RPMI7951 (cell line): ENCODE measurements at places on chromosomes 3 and 15. TPM values are rescaled to one million over a fixed set of nuclear protein-coding genes. Genes with fewer than 3 reads are reported as not detected.

DNA sequence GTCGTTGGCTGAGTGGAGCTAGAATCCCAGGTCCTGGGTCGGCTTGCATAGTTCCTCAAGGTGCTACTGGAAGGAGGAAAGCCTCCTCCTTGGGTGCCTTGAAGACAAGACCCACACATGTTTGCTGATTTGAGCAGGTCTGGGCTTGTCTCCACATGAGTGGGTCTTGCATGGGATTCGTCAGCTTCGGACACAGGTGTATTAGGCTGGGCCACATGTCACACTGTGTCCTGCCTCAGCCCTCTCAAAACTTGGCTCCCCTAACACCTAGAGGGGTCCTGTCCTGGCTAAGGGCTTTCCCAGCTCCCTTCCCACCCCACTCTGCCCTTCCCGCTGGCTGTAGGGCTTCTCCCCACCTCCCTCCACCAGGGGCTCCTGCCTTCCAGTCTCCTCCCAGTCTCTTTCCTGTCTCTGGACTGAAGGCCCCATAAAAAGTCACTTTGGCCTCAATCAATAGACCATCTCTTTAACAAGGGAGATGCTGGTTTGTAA, 73.0 kb upstream of the ADPGK start:
- no peak for DNase-seq

GRCh38 chr3:60047426-60048200, 997.8 kb upstream of the CFAP20DC start:
- DNase-seq, result no peak

- no peak for DNase-seq
These were observed 31.8 kb downstream of the UPK1B start for GRCh38 chr3:119205209-119205608.

GRCh38 chr3:97863031-97863430, 41.2 kb downstream of the CRYBG3 start:
- peak; percentile 77 for DNase-seq

- no peak for DNase-seq
These were observed 22.0 kb upstream of the SKOR1 start for GRCh38 chr15:67803299-67803698.

- DNase-seq, result no peak
These were observed 68.7 kb upstream of the FURIN start for GRCh38 chr15:90799639-90800170.

ABHD10 gene
- total RNA-seq, result 37.0 and 42.5 TPM in 2 replicates

COL8A1 gene
- 22.5 and 25.1 TPM in 2 replicates for total RNA-seq

MNS1 gene
- total RNA-seq, result 9.6 and 9.7 TPM in 2 replicates

ALG1L2 gene
- total RNA-seq, result not detected in 2 replicates

SMCO1 gene
- total RNA-seq, result not detected in 2 replicates

- DNase-seq, result peak; percentile 26
These were observed 218.5 kb downstream of the BBX start for GRCh38 chr3:107740992-107741896.

DNA sequence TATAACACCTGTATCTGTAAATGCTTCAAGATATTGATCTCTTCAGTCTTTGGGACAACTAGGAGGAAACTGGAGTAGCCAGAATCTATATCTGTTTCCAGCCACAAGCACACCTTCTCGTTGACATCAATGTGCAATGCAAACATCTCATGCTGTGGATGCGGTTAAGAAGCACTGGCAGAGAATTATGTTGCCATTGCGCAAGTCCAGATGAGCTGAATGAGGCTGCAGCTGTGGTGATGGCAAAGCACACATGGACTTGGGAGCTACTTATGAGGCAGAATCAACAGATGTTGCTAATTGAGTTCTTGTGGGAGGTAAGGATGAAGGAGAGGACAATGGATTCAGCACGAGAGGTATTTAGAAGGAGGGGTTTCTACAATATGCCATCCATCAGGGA, 90.9 kb downstream of the STRIT1 start:
- DNase-seq, result peak; percentile 91

GRCh38 chr3:111332488-111333080, 209.4 kb upstream of the CD96 start:
- no peak for DNase-seq

GRCh38 chr15:60945196-60945595, 283.9 kb downstream of the RORA start:
- DNase-seq, result peak; percentile 25

IQCF5 gene
- not detected in 2 replicates for total RNA-seq

ARHGEF26 gene
- total RNA-seq, result 2.2 and 3.3 TPM in 2 replicates

GRCh38 chr3:16137977-16138376, 36.5 kb upstream of the GALNT15 start:
- DNase-seq, result no peak

DNA sequence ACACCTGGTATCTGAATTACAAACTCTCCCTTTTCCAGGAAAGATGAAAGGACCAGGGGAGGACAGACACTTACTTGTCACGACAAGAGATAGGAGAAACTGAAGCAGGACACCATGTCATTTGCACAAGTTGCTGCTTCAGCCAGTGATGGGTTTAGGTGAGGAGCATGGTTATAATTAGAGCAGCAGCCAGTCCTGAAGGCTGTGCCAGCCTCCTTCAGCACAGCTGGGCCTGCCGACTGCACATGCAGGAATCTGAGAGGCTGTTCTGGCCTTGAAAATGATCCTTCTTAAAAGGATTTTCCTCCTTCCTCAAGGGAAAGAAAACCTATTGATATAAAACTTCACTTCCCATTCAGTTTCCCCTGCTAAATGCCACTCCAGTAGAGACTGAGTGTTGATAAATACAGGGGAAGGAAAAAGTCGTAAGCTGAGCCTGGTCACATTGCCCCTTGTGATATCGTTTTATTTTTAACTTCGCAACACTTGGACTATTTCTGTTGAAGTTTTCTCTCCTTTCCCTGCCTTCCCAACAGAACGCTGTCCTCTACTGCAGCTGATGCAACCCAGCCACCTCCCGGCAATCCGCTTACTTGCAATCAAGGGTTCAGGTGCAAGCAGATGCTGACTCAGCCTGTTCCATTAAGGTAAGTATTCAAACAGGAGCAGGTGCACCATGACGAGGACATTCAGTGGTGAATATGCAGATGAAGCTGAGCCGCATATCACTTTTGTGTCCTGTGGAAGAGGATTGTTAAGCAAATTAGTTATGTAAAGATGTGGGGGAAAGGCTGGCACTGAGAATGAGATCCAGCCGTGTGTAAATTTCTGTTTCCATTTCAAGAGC, at the start of gene FBXO40:
Gene FBXO40 (plus strand): TSS at position 524 of the 847 bp plus-strand sequence. CDS start 27,197 bp downstream, outside the sequence.
- DNase-seq, result no peak

DNA sequence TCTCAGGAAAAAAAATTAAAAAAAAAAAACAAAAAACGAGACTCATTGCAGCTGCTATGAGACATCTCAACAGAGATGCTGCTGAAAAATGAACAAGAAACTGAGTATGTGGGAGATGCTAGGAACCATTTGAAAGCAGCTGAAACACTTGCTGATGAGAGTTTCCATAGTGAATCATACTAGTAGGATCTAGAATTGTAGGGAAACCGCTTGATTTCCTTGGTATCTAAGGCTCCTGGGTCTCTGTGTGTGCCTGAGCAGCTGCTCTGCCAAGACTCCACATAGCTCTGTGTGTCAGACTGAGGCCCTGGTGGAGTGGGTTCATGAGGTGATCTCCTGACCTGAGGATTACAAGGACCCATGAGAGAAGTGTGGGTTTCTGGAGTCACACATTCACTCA, 313.4 kb upstream of the NECTIN3 start:
- DNase-seq, result no peak

CDC25A gene
- 13.5 and 16.9 TPM in 2 replicates for total RNA-seq

DNA sequence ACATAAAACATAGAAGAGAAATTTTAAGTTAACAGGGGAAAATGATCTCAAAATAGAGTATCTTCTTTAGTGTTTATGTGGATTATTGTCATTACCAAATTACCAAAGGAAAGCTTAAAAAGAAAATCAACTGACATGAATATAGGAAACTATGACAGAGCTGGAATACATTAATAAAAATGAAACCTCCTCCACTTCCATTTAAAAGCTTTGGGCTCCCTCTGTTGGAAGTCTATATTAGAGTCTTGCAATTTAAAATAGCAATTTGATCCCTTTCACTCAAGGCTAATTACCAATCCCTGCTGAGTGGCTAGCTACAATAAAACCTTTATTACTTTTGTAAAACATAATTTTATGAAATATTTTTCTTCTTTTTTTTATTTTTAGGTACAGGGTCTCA, 61.4 kb upstream of the IMPG2 start:
- DNase-seq, result peak; percentile 45

CADM2 gene
- under 0.01 TPM in 1 of 2 replicates, not detected in the other for total RNA-seq

DNA sequence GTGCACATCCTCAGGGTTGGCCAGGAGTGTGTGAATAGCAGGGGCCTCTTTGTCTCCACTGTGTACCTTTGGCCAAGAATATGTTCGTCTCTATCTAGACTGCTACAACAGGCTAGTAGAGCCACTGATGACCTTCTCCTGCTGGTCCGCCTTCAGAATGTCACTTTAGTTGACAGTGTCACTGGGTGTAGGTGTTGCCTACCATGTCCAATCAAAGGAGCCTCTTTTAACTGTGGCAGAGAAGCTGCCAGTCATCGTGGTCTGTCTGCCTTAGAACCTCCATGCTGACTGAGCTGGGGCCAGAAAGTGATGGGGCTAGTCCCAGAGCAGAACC, 40.1 kb downstream of the OXSR1 start:
- no peak for DNase-seq

DNA sequence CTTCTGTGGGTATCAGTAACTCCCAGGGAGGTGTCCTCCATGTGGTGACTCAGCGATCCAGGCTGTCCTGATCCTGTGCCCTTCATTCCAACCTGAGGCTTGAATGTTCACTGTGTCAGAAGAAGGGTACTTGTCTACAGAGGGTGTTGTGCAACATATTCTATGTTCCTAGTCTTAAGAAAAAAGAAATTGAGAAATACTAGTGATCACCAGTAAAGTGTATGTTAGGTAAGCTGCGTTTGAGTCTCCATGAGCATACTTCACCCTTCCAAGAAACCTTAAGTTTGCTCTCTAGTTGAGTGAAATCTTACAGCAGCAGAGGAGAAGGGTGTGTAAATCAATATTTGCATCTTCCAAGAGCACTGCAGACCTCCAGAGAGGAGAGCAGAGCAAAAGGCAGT, 122.2 kb upstream of the SLC24A5 start:
- no peak for DNase-seq

DNA sequence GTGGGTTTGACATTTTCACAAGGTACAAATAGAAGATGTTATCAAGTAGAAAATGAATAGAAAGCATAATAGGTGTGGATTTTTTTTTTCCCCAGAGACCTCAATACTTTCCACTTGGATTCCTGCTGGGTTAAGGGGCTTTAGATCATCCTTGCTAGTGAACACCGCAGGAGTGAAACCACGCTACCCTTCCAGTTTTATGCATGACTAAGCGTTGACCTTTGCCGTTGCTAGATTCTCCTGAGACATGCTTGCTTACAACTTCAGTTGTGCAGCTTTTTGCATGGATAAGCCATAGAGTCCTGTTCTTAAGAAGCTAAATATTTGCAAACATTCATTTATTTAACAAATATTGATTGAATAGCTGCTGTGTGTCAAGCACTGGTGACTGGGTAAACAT, 299.7 kb upstream of the LMCD1 start:
- no peak for DNase-seq

- no peak for DNase-seq
These were observed 284.4 kb downstream of the RBMS3 start for GRCh38 chr3:29565236-29565635.

GLDN gene
- 0.48 and 0.78 TPM in 2 replicates for total RNA-seq

GRCh38 chr15:31303726-31304648, 22.6 kb upstream of the KLF13 start:
- no peak for DNase-seq

GRCh38 chr3:136960838-136961836, 3.4 kb downstream of the IL20RB start:
- peak; percentile 92 for DNase-seq

GRCh38 chr3:3141939-3142338, 15.2 kb downstream of the TRNT1 start:
- DNase-seq, result no peak

DNA sequence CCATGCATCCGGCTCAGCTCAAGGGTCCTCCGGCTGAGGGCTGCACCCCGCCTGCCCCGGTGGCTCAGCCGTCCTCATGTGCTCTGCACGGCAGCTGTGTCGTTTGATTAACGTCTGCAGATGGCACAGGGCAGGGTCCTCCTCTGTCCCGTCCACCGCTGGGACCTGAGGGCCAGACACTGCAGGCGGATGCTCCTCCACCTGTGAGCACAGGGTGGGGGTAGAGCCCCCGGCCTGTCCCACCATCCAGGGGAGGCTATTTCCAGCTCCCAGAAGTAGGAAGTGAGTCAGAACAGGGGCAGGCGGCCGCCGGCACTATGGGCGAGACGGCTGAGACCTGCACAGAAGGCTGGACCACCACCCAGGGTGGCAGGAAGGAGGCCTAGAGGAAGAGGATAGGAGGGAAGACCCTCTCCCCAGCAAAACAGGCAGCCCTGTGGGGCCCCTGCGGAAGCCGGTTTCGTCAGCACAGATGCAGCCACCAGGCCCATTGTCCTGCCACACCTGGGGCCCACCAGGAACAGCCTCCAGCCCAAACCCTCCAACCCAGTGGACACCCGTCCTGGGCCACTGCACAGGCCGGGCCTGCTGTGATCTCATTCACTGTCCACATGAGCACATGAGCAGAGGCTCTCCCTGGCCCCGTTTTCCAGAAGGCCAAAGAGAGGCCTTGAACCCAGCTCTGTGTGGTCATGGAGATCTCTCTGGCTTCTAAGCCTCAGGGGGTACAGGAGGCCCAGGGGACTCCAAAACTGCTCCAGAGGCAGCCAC, 12.6 kb upstream of the PLXND1 start:
- no peak for DNase-seq

DNA sequence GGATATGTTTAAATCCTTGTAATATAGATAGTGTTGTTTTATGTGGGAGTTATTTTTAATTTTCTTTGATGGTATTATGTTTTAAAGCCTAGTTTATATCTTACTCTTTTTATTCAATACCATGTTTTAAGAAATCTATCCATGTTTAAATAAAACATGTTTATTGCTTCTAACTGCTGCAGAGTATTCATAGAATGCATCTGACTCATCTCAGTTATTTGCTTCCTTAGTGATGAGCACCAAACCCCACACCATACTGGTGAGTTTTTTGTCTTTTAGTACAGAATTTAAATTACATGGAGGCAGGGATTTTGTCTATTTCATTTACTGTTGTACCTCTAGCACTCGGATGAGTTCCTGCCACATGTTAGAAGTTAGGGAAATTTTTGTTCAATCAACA, 209.2 kb downstream of the NSUN3 start:
- no peak for DNase-seq

- no peak for DNase-seq
These were observed 145.0 kb upstream of the ZBTB20 start for GRCh38 chr3:115292131-115292530.

GRCh38 chr15:79778378-79778990, 118.3 kb downstream of the MTHFS start:
- DNase-seq, result no peak

GRCh38 chr3:23760325-23760724, 45.4 kb upstream of the UBE2E1 start:
- no peak for DNase-seq

SMC4 gene
- total RNA-seq, result 263 and 317 TPM in 2 replicates

- DNase-seq, result peak; percentile 65
These were observed 11.6 kb downstream of the PSMD6 start for GRCh38 chr3:64011685-64012084.
